ENCODE measurements at places on chromosomes 6 and 20.

GRCh38 chr20:25274481-25274880 is 26.6 kb downstream of the PYGB start:
- DNase-seq: no peak

DNA sequence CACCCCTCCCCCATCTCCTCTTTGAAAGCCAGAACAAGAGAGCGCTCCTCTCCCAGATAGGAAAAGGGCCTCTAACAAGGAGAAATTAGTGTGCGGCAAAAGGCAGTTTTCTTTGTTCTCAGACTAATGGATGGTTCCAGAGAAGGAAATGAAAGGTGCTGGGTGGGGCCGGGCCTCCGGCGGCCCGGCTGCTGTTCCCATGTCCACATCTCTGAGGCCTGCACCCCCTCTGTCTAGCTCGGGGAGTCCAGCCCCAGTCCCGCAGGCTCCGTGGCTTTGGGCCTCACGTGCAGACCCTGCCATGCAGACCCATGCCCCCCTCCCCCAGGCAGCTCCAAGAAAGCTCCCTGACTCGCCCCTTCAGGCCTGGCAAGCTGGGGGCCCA is 35.8 kb upstream of the MRGBP start:
- no peak for DNase-seq

- no peak for DNase-seq
These were observed 377.5 kb downstream of the CDKAL1 start for GRCh38 chr6:20911712-20912111.

GRCh38 chr6:135905604-135906300 is 54.3 kb downstream of the PDE7B start:
- DNase-seq: no peak

GRCh38 chr20:11686820-11687543 is 230.7 kb upstream of the BTBD3 start:
- no peak for DNase-seq

- DNase-seq: no peak
These were observed 43.0 kb upstream of the KCNK16 start for GRCh38 chr6:39365281-39366074.

DNA sequence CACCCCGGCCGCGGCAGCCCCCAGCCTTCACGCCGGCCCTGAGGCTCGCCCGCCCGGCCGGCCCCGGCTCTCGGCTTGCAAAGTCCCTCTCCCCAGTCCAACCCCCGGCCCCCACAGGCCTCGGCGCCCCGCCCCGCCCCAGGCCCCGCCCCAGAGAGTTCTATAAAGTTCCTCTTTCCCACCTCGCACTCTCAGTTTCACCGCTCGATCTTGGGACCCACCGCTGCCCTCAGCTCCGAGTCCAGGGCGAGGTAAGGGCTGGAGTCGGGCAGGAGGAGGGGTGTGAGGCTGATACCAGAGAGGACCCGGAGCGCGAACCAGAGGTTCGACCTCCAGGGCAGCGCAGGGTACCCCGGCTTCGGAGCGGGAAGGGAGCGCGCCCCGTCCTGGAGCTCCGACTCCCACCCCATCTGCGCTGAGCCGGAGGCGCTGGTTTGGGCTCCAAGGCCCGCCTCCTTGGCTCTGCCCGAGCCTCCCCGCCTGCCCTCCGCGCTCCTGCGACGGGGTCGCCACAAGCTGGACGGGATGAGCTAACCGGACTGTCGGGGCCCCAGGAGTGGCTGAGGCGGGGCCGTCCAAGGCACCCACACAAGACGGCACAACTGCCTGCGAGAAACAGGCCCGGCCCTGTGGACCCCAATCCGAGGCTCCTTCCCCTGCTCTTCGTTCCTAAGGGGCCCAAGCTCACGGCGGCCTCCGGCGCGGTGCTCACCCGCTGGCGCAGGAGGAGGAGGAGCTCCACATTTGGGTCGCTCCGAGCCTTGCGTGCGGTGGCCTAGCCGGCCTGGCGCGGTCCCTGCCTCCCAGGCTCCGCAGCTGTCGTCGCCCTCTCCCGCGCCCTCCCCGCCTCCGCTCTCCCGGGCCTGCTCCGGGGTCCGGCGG is at the start of gene IRF4:
TSS of gene IRF4 (plus strand) at position 194 of the 882 bp plus-strand sequence. CDS start 1,401 bp downstream, outside the sequence.
- DNase-seq: no peak

Measured in LoVo (cell line).